ENCODE measurements at places on chromosomes 11 and 22. TPM values are rescaled to one million over a fixed set of nuclear protein-coding genes. Genes with fewer than 3 reads are reported as not detected.

The SYNGR1 gene
- 18.8 TPM for total RNA-seq

The C11orf97 gene
- total RNA-seq: not detected

The MRGPRX4 gene
- not detected for total RNA-seq

The CDC42EP1 gene
- total RNA-seq: 88.3 TPM

The OR8A1 gene
- not detected for total RNA-seq

The PPP6R3 gene
- 63.7 TPM for total RNA-seq

The TAGLN gene
- total RNA-seq: 2,670 TPM

The HBG2 gene
- not detected for total RNA-seq

The FGF3 gene
- not detected for total RNA-seq

The OR52E1 gene
- total RNA-seq: not detected

The FGF19 gene
- not detected for total RNA-seq

The GUCY1A2 gene
- 0.02 TPM for total RNA-seq

The CAVIN3 gene
- 241 TPM for total RNA-seq

The SHANK3 gene
- total RNA-seq: 0.66 TPM

The SLCO2B1 gene
- total RNA-seq: not detected

The TIGD3 gene
- not detected for total RNA-seq

The EFCAB6 gene
- total RNA-seq: 0.26 TPM

The ACR gene
- total RNA-seq: not detected

The OR52I2 gene
- not detected for total RNA-seq

The GPHA2 gene
- total RNA-seq: not detected

The ZDHHC24 gene
- total RNA-seq: 16.1 TPM

The CARD18 gene
- not detected for total RNA-seq

The RFPL1 gene
- total RNA-seq: not detected

Data from HFFc6 (cell line).